ENCODE measurements at places on chromosomes 16 and 17.

DNA sequence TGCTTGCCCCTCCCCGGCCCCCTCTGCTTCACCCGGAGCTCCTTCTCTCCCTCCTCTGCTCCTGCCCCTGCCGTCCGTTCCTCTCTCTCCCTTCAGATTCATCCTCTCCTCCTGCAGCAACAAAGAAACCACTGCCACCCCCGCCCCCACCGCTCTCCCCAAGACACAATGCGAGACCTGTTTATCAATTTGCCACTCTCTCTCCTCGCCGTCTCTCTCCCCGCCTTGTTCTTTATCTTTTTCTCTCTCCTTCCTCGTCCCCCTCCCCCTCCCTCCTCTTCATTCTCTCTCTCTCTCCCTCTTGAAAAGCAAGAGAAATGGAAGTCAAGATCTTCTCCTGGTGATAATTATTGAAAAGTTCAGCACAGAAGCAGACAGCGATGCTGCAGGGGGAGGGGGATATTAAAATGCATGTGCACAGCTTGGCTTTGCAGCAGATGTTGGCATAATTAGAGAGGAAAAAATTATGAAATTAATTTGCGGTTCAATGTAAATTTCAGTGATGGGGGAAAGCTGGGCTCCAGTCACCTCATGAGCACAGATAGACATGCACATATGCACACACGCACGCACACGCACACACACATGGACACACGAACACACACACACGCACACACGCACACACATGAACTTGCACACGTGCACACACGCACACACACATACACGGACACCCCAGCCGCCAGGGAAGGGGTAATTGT lies 58.1 kb upstream of the CBFA2T3 start:
- DNase-seq: no peak

GRCh38 chr16:984736-985636 lies 3.4 kb downstream of the SOX8 start:
- DNase-seq: no peak

DNA sequence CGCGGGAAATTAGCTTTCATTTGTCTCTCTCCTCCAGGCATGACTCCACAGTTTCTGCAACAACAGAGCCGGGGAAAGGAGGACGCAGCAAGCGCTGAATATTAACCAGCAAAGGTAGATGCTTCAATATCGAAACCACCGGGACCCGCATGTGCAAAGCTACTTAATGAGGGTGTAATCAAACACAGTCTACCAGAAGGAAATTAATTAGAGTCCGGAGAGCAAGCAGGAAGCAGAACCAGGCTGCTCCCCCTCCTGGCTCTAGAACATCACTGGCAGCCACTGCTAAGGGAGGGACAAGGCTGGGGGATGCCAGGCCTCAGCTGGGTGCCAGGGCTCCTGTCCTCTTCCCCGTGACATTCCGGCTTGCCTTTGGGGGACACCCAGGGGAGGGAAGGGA lies 21.7 kb downstream of the LRRC75A start:
- DNase-seq: no peak

DNA sequence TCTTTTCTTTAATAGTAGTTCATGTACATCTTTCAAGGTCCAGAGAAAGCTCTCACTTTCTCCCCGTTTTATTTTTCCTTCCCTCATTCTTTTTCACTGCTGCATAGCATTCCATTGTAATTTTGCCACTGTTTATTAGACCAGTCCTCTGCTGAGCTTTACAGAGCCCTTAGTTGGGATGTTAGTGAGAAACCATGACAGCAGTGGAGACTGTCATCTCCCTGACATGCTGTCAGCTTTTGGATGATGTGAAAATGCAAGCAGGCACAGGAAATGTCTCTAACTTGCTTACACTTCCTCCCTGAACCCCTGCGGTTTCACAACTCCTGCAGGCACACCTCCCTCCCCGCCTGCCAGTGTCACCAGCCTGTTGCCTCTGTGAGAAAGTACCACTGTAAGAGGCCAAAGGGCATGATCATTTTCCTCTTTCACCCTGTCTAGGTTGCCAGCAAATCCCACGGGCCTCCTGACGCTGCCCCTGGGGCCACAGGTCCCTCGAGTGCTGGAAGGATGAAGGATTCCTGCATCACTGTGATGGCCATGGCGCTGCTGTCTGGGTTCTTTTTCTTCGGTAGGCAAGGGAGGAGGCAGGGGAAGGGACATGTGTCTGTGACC lies at the start of gene ITGAL:
ITGAL (plus strand) TSS at position 415 of the 615 bp plus-strand sequence; CDS start at position 511, 96 bp downstream.
- no peak for DNase-seq

DNA sequence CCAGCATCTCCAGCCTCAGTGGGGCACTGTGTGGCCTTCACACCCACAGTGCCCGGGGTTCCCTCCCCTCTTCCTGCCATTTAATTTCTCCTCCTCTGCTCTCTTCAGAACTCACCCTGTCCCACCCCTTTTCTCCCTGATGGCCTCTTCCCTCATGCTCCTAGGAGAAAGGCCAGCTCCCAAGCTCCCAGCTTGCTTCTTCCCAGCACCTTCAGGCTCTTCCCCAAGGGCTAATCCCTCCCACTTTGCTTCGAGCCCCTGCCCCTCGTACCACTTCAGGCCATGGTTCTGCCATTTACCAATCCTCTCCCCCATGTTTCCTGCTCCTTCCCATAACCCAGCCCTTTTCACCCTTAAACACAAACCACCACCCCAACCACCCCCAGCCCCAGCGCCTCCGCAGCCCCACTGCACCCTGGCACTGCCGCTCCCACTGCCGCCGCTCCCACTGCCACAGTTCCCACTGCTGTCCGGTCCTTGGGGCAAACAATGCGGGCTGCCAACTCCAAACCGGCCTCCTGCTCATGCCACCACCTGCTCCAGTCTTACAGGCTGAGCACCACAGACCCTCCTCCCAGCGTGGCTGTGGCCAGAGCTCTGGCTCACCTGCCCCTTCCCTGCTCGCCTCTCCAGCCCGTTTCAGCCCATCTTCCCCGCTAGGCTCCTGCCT lies 28.6 kb downstream of the ADAM11 start:
- no peak for DNase-seq

DNA sequence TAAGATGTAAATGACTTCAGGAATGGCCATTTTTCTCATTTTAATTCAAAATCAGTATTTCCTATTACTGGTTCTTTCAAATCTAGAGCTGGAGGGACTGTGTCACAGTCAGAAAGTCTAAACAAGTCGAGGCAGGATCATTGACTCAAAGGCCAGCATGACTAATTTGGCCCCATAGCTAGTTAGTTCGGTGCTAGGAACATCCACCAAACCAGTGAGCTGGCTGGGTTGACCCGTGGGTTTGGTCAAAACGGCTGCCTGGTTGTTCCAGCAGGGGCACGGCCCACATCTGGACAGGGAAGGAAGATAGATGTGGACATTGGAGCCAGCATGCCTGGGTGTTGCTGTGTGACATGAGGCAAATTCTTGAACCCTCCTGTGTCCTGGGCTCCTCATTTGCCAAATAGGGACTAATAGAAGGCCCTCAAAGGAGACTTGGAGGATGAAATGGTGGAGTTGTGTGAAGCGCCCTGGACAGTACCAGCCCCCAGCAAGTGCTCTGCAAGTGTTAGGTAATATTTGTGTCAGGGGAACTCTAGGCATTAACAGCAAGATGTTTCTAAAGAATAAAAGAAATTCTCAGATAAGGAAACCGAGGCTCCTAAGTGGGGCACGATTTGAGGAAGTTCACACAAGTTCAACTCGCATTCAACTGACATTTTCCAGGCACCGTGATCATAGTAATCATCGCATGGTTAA lies 46.2 kb downstream of the MEOX1 start:
- no peak for DNase-seq

- no peak for DNase-seq
These were observed 21.0 kb upstream of the ABCC12 start for GRCh38 chr16:48176635-48177408.

Measured in DMS79 (cell line).